ENCODE measurements at places on chromosomes 3 and 15.

- DNase-seq = no peak
Measured at GRCh38 chr3:126081618-126082361, 2.1 kb downstream of the SLC41A3 start.

DNA sequence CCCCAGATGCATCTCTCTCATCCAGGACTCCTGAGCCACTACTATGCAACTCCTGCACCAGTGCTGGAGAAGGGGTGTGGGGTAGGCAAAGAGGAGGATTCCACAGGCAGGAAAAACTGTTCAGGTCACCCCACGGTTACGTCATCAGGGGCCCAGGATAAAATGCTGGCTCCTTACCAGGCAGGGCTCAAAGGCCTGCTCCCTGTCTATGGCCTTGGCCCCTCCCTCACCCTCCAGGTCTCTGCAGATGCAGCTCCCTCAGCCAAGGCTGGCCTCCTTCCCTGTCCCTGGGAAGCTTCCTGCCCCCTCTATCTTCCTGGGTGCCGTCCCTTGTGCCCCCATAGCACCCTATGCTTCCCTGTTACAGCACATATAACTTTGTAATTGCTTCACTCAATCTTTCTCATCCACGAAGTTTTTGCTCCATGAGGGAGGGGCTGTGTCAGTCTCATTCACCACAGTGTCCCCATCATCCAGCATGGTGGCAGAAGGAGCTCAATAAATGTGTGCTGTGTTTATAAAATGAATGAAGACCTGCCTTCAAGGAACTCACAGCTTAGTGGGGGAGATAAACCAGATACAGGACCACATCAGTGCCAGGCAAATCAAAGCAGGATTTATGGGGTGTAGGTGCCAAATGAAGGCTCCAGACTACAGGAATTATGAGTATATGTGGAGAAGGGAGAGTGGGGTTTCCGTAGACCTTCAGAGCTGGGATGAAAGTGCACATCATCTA, 18.6 kb downstream of the KBTBD13 start:
- no peak for DNase-seq

GRCh38 chr3:69197922-69198530, 75.6 kb upstream of the LMOD3 start:
- DNase-seq = peak; percentile 35

- DNase-seq = no peak
Measured at GRCh38 chr3:66989860-66990696, 8.0 kb upstream of the KBTBD8 start.

GRCh38 chr3:66411961-66412887, 88.6 kb downstream of the LRIG1 start:
- no peak for DNase-seq

DNA sequence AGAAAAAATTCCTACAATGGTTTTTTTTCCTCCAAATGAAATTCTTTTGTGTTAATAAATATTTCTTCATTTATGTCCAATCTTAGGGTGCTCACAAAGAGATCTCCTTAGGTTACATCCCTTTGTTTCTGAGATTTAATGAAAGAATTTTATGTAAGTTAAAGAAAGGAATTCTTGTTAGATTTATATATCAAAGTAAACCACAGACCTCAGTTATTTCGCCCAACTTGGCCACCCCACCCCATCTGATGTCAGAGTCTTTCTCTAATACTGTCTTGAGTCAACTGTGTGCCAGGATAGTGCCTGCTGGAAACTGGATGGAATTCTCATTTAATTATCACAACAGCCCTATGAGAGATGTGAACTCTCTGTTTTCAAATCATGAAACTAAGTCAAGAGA, 259.9 kb downstream of the OPA1 start:
- no peak for DNase-seq

GRCh38 chr3:58025406-58025805, 17.2 kb downstream of the FLNB start:
- no peak for DNase-seq

DNA sequence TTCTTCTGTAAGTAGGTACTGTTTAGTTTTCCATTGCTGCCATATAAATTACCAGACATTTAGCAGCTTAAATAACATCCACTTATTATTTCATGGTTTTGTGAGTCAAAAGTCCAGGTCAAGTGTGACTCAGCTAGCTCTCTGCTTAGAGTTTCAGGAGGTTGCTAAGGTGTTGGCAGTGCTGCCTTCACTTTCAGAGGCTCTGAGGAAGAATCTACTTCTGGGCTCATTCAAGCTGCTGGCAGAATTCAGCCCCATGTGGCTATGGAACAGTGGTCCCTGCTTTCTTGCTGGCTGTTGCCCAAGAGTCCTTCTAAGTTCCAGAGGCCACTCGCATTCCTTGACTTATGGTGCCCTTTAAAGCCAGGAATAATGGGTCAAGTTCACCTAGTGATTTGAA, 4.5 kb downstream of the CFAP44 start:
- no peak for DNase-seq

GRCh38 chr3:13078163-13078905, 5.1 kb upstream of the IQSEC1 start:
- DNase-seq = no peak

DNA sequence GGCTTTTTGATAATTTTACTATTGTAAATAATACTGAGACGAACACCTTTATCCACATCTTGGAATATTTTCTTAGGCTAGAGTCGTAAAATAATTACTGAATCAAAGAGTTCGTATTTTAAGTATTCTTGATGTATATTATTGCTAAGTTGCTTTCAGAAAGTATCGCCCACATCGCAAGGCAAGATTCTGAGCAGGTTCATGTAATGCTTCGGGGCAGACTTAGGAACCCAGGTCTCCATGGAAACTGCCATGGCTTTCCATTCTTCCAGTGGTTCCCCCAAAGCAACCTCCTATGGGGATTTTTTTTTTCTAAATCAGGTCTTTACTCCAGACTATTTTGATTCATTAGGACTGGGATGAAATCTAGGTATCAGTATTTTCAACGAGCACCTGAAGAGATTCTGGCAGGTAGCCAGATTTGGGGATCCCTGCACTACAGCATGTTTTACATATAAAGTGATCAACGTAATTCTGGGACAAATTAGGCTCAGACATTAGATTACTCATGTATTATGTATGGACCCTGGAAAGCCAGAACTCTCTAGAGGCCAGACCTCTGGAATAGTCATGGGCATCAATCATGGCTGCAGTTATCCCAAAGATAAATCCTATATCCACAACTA, 86.5 kb downstream of the B3GNT5 start:
- DNase-seq = no peak

- DNase-seq = no peak
Measured at GRCh38 chr3:186825294-186825821, 17.2 kb upstream of the ADIPOQ start.

DNA sequence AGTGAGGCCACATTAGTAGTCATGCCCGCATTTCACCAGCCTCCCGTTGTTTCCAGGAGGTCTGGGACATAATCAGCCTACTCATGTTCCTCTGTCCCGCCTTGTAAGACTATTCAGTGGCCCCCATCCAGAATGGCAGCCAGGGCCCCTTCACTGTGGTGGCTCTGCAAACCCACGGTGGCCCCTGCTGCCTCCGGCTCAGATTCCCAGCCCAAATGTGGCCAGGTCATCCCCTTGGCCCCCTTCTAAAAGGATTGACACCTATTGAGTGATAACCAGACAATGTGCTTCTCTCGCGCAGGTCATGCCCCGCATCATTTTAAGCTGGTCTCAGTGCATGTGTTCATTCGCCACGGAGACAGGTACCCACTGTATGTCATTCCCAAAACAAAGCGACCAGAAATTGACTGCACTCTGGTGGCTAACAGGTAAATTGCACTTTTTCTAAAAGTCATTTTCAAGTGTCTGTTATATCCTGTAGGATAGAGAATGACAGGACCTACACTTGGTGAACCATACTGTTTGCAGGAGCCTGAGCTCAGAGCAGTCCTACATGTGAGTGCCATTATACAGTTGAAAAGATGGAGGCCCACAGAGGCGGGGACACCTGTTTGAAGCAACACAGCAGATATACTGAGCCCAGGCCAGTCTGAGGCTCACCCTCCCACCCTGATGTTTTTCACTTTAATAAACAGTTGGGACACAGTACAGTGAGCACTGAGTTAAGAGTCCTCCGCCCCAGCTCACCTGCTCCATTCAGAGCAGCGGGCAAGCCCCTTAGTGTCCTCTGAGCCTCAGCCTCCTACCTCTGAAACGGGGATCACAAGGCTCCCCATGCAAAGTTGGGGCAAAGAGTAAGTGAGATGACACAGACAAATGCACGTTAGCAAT, 47.7 kb downstream of the PXYLP1 start:
- DNase-seq = no peak

DNA sequence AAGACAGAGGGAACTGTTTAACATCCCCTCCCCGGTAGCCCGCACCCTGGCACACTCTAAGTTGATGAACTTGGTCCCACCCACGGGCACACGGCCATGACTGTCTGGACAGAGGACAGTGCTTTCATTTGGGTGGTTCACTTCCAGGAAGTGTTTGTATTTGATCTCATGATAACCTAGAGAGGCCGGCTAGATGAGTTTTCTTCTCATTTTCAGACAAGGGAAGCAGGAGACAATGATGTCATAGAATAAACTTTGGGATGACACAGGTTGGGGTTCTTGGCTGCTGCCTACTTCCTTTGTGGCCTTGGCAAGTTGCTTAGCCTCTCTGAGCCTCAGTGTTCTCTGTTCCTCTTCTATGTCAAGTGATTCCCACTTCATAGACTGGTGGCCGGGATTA, 16.1 kb upstream of the LYSMD4 start:
- no peak for DNase-seq

DNA sequence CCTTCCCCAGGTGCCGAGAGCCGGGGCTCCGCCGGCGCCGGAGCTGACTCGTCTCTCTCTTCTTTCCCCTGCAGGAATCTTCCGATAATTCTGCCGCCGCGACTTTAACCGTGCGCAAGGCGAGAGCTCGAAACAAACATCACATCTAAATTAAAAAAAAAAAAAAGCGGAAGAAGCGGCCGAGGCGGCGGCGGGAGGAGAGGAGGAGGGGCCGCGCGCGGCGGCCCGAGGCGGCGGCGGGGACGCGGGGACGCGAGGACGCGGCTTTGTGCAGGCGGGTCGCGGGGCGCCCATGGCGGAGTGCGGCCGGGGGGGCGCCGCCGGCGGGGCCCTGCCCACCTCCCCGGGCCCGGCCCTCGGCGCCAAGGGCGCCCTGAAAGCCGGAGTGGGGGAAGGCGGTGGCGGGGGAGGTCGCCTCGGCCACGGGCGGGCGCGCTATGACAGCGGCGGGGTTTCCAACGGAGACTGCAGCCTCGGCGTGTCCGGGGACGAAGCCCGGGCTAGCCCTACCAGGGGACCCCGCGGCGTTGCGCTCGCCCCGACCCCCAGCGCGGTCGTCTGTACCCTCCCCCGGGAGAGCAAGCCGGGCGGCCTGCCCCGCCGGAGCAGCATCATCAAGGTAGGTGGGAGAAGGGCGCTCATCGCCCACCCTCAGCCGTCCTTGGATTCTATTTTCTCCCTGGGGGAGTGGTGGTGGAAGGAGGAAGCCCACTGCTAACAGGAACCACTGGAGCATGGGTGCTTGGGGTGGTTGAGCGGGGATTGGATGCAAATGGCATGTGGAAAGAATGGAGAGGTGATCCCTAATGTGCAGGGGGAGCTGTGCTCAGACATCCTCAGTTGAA, at the start of gene PLCL2:
TSS of gene PLCL2 (plus strand) at position 208 of the 845 bp plus-strand sequence. CDS start at position 293, 85 bp downstream.
- peak; percentile 42 for DNase-seq

DNA sequence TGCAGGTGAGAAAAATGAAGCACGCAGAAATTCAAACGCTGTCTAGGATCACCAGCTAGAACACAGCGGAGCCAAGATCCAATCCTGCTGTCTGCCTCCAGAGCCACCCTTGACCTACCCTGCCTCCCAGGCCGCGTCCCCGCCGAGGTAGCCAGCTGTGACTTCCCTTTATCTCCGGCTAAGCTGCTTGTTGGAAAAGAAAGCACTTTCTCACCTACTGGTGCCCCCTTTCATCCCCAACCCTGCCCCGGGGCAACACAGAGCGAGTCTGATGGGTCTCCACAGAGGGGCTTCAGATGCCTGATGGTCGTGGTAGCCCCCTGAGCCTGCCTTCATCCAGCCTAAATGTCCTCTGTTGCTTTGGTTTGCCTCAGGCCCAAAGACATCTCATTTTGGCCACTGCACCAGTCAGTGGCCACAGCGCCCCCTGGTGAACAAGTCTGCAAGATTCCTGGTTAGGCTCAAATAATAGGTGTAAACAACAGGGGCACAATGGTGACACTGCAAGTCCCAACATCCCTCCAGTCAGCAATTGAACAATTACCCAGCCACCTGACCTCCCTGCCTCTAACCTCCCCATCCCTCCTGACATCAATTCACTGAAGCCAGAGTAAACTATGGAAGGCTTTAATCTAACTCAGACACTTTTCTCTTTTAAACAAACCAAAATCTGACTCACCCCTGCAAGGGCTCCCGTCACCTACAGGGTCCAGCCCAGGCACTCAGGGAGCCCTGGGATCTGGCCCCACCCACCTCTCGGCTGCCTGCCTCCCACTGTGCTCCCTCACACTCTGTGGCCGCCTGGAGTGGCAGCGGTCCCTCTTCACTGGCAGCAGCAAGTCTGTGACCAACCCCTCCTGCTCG, 27.3 kb upstream of the BCL2L10 start:
- DNase-seq = peak; percentile 13

- DNase-seq = no peak
Measured at GRCh38 chr3:105785803-105786202, 83.0 kb downstream of the CBLB start.

DNA sequence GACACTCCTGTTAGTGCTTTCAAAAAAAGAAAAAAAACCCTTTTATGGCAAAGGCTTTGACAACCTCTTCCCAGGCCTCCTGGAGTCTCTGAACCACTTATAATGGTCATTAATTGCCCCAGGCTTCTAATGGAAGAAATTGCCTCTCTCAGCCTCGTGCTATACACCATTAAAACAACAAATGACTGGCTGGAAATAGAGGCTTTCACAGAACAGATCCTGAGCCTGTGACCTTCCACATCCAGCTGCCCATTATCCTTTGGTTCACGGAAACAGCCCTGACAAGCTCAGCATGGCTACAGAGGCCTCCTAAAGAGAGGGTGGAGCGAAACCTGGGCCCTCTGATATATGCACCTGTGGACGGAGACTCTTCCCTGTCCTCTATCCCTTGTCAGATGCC, 26.8 kb upstream of the MKRN3 start:
- no peak for DNase-seq

GRCh38 chr3:55686426-55687254, 199.5 kb upstream of the WNT5A start:
- no peak for DNase-seq

- DNase-seq = no peak
Measured at GRCh38 chr3:115062009-115062408, 85.1 kb downstream of the ZBTB20 start.
